Right hindlimb (tissue), 1 donor: ENCODE measurements at places on chromosomes 12 and 14.

DNA sequence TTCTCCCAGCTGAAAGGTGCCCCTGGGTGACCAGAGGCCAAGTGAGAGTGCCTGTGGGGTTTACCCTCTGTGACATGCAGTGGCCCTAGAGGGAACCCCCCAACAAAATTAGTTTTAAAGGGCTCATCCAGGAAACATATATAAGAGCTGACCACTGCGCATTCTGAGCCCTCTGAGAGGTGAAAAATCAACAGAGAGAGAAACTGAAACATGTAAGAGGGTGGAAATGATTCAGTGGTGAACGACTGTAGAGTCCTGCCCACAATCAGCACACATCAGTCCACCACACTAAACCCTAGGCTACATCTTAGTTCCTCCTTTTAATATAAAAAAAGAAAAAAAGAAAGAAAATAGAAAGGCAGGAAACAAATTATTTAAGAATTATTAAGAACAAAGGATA is 21.0 kb upstream of the ACSM4 start:
- DNase-seq, result no peak

DNA sequence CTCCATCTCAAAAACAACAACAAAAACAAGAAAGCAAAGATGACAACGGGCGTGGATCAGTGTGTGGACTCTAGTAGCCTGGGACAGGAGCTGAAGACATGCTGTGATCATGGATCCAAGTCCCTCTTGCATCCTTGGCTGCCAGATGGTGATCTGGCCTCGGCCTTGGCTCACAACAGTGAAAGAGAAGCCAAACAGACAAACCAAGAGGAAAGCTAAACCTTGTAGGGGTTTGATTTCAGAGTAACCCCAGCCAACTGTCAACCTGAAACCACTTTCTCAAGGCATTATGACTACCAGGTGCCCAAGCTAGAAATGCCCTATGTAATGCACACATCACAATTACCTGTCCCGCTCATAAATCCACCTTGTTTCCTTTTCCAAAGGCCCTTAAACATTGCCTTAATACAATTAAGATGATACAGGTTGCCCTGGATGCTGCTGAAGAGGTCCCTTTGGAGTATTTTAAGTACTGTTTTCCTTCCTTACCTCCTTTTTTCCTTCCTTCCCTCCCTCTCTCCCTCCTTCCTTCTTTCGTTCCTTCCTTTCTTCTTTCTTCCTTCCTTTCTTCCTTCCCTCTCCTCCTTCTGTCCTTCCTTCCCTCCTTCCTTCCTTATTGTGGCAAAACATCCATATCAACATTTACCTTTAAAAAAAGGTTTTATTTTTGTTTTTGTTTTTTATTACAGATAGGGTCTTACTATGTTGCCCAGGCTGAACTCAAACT is 41.4 kb upstream of the NINJ2 start:
- no peak for DNase-seq

- no peak for DNase-seq
Observed at GRCh38 chr14:31930493-31931240, 146.4 kb upstream of the ARHGAP5 start.

DNA sequence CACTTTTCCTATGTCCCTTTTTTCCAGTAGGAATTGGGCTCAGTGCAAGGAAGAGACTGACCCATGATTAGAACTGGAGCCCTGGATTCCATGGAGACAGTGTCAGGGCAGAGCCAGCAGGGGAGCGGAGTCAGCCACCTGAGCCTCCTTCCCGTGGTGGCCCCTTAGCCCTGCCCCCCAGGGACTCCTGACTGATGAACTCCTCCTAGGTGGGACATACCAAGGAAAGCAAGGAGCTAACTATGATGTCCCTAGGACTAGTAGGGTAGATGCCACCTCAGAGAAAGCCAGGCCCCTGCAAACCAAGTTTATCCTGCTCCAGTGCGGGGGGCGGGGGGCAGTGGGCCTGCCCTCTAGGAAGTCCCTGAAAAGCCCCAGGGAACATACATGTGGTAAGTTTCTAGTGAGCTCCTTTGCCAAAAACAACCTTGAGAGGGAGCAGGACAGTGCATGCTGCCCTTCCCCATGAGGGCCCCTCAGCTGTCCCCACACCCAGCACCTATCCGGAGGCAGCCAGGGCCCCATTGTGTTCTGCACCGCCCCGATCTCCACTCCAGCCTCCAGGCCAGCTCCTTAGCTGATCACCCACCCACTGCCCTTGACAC is 6.2 kb upstream of the COL2A1 start:
- DNase-seq, result no peak

DNA sequence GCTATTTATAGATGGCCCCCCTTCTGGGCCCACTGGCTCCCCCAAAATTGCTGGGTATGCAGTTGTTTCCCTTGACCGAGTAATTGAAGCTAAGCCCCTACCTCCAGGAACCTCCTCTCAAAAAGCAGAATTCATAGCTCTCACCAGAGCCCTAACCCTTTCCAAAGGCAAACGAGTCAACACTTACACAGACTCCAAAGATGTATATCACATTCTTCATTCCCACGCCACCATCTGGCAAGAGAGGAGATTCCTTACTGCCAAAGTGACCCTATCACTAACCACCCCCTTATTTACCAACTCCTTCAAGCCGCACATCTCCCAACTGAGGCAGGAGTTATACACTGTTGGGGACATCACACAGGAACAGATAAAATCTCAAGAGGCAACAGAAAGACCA is 66.8 kb downstream of the MOK start:
- no peak for DNase-seq

- no peak for DNase-seq
Observed at GRCh38 chr12:93380480-93381121, 2.9 kb downstream of the NUDT4 start.

DNA sequence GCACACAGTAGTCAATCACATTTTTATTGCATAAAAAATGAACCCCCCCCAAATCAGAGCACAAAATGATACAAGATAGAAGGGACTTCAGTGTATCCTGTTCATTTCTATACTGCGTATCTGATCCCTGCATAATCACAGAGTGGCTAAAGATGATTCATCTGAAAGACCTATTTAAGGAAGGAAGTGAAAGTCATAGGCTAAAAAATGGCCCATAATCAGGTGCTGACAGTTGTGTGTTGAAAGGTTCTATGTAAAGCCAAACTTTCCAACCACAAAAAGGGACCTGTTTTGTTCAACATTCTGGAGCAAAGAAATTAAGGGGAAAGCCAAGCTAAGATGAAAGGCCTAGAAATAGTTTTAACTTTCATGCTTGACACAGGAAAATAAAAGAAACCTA is 147.8 kb upstream of the ATP2B1 start:
- DNase-seq, result no peak

GRCh38 chr12:96261557-96261956 is 67.4 kb downstream of the ELK3 start:
- no peak for DNase-seq

- DNase-seq, result no peak
Observed at GRCh38 chr14:51674294-51675002, 22.7 kb downstream of the FRMD6 start.

DNA sequence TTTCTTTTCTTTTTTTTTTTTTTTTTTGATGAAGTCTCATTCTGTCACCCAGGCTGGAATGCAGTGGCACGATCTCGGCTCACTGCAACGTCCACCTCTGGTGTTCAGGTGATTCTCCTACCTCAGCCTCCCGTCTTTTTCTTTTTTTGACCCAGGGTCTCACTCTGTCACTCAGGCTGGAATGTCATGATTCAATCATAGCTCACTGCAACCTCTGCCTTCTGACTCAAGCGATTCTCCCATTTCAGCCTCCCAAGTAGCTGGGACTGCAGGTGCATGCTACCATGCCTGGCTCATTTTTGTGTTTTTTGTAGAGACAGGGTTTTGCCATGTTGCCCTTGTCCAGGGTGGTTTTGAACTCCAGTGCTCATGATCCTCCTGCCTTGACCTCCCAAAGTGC is 12.0 kb downstream of the FUT8 start:
- no peak for DNase-seq

- DNase-seq, result no peak
Observed at GRCh38 chr14:96987086-96987474, 189.9 kb downstream of the VRK1 start.

- DNase-seq, result no peak
Observed at GRCh38 chr12:64944966-64945365, 120.5 kb downstream of the TBC1D30 start.
